ENCODE measurements at places on chromosomes 13 and 19.

- DNase-seq, result no peak
Observed at GRCh38 chr19:47839411-47839810, 17.7 kb downstream of the CRX start.

- no peak for DNase-seq
Observed at GRCh38 chr19:1163283-1163933, 10.7 kb downstream of the SBNO2 start.

GRCh38 chr13:109906976-109907375 lies 120.6 kb upstream of the IRS2 start:
- no peak for DNase-seq

DNA sequence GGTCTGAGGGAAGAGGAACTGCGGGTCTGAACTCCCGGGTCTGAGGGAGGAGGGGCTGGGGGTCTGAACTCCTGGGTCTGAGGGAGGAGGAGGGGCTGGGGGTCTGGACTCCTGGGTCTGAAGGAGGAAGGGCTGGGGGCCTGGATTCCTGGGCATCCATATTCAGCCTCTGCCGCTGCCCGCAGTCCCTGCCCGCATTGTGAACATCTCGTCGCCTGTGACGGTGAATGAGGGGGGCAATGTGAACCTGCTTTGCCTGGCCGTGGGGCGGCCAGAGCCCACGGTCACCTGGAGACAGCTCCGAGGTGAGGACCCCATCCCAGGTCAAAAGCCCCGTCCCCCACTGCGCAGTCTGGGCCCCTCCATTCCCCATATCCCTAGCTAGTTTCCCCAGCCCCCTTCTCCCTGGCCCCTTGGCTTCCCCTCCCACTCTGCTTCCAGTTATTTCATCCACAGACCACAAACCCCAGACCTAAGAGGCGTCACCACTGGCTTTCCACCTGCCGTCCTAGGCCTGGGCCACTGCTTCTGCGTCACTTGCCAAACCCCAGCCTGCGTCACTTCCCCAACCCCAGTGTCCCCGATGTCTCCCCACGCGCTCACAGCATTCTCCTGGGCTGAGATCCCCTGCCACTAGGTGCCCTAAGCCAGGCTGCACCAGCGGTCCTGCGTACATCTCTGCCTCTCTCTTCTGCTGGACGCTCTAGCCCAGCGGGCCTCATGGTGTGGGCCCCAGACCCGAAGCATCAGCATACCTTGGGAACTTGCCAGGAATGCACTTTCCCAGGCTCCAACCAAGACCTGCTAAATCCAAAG lies 13.9 kb downstream of the IGLON5 start:
- no peak for DNase-seq

DNA sequence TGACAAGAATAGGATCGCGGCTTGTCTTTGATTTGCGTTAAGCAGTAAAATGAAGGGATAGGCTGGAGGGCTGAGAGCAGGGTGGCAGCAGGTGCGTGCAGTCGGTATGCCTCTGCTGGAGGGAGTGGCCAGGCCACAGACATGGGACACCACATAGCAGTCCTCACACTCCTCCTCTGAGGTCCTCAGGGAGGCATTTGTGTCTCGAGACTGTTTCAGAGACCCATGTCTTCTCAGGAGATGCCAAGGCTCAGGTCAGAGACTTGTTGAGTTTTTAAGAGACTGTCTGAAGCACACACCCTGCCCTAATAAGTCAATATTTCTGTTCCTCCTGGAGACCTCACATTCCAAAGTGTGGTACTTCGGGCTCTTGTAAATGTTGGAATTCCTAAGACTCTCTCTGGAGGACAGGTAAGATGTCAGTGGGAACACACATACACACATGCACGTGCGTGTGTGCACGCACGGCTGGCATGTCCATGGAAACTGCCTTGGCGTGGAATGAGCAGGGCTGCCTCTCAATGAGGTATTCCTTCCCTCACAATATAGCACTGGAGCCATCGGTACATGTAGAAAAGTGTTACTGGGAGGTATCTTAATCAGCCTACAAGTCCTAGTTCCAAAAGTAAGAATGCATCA lies 46.4 kb downstream of the COL4A2 start:
- no peak for DNase-seq

DNA sequence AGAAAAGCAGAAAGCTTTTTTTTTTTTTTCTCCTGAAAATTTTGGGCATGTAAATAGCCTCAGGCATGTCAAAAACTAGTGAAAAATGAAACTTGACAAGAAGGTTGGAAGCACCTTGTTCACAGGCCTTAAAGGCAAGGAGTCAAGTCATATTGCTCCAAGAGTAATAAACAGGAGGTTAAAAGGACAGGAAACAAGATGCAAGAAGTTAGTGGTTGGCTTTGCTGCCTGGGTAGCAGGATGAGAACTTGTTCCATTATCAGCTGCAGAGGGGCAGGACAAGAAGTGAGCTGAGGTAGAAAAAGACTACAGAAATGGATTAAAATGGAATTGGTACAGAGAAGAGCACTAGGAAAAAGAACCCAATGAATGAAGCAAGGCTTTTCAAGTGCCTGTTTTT lies 242.6 kb downstream of the DCT start:
- DNase-seq, result no peak

- DNase-seq, result no peak
Observed at GRCh38 chr13:27014406-27015359, 156.9 kb downstream of the USP12 start.

DNA sequence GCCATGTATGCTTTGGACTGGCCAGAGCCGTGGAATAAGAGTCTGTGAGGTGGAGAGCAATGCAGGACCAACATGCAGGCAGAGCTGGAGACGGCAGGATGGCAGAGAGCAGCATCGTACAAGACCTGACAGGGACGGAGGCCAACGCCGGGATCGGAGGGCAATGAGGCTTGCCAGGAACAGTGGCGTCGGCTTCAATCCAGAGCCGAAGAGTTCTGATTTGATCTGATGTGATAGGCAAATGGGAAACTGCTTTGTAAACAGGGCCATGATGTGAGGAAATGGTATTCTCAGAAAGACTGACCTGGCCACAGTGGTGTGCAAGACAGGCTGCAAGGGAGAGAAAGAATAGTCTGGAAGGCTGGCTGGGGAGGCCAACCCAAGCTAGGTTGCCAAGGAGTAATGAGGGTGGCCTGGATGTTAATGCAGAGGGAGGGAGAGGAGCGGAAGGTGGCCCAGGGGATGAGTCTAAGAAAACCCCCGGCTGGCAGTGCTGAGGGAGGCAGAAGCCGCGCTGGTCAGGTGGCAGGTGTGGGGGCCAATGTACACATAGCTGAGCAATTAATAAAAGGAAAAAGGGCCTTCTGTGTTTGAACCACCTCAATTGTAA lies 26.7 kb downstream of the RCBTB2 start:
- DNase-seq, result no peak
